ENCODE measurements at places on chromosomes 1 and 21.

GRCh38 chr1:71351438-71351837 lies 270.6 kb upstream of the ZRANB2 start:
- DNase-seq: no peak

- DNase-seq: no peak
Measured at GRCh38 chr1:153606194-153606593, 6.7 kb downstream of the S100A16 start.

DNA sequence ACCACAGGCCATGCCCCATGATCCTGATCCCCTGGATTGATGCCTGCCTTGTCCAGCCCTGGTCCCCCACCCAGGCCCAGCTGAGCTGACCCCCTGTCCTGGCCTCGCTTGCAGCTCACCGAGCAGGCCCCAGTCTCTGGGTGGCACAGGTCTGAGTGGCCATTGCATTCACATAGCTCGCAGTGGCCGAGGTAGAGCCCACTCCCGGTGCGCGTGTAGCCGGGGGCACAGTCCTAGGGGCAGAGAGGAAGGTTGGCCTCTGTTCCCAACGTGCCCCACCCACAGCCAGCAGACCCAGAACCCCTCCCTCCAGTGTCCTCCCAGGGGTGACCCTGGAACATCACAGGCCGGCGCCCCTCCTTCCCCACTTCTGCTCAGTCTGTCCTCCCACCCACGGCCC lies 51.9 kb downstream of the LDLRAD2 start:
- DNase-seq: no peak

GRCh38 chr1:155277902-155278688 lies 832 bp downstream of the HCN3 start:
- DNase-seq: peak; percentile 71

GRCh38 chr1:172951730-172952365 lies 98.9 kb downstream of the TNFSF18 start:
- no peak for DNase-seq

DNA sequence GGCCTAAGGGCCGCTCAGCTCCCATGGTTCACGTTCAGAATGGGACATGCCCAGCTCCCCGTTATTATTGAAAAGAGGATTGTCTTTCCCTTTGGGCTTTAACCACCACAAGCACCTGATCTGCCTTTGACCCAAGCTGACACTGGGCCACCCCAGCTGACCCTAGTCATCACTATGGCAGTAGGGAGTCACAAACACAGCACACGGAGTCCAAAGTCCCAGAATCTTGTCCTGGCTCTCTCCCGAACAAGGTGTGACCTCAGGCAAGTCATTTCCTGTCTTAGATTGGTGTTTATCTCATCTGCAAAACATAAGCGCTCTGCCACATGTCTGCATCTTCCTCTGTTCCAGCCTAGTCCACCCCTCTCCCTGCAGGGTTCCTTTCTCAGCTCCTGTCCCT lies 31.5 kb downstream of the IGFN1 start:
- no peak for DNase-seq

- DNase-seq: peak; percentile 39
Measured at GRCh38 chr1:17439250-17440073, at the start of gene RCC2. TSS of gene RCC2 (minus strand) at chr1:17439677. CDS start at chr1:17438514, 1,163 bp downstream.

GRCh38 chr1:33443080-33443704 lies 12.3 kb upstream of the PHC2 start:
- no peak for DNase-seq

- DNase-seq: no peak
Measured at GRCh38 chr21:45040739-45041138, 33.6 kb upstream of the ADARB1 start.

- DNase-seq: no peak
Measured at GRCh38 chr1:110728388-110729001, 53.8 kb upstream of the KCNA3 start.
